ENCODE measurements at places on chromosomes 1 and 21.

- DNase-seq = no peak
Observed at GRCh38 chr1:93739472-93739871, 57.8 kb upstream of the BCAR3 start.

DNA sequence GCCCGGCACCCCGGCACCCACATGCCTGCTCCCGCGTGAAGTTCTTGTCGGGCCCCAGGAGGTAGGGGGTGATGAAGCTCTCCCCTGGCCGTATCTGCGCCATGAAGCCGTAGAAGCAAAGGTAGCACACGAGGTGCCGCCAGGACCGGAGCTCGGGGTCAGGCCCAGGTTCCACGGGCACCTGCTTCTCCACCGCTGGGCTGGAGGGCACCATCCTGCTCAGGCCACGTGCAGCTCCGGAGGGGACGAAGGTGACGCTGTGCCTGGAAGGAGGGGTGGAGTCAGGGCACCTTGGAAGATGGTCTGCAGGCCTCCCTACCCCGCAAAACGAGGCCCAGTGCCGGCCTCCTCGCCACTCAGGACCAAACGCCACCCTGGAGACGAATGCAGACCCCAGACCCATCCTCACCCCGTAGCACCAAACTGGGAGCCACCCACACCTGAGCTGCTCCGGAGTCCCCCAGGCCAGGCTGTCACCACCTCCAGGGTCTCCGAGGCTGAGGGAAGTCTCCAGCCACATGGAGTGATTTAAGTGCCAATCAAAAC is 4.4 kb downstream of the SLC19A1 start:
- DNase-seq = no peak

DNA sequence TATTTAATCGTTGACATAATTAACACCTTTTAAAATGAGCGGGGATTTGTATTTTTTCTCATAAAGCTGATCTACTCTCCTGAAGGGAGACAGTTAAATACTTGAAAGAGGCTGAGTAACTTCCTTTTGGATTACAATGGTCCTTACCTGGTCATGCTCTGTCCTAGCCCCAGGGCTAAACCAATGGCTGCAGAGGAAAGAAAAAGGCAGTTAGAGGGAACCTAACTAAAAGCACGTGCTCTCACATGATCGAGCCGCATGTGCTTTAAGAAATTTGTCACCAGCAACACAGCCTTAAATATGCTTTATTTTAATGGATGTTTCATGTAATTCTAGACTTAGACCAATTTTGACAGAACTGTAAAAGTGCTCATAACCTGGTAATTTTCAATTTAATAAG is 132.7 kb downstream of the GPATCH2 start:
- DNase-seq = no peak

GRCh38 chr1:73674945-73675561 is 522.9 kb downstream of the LRRIQ3 start:
- no peak for DNase-seq

DNA sequence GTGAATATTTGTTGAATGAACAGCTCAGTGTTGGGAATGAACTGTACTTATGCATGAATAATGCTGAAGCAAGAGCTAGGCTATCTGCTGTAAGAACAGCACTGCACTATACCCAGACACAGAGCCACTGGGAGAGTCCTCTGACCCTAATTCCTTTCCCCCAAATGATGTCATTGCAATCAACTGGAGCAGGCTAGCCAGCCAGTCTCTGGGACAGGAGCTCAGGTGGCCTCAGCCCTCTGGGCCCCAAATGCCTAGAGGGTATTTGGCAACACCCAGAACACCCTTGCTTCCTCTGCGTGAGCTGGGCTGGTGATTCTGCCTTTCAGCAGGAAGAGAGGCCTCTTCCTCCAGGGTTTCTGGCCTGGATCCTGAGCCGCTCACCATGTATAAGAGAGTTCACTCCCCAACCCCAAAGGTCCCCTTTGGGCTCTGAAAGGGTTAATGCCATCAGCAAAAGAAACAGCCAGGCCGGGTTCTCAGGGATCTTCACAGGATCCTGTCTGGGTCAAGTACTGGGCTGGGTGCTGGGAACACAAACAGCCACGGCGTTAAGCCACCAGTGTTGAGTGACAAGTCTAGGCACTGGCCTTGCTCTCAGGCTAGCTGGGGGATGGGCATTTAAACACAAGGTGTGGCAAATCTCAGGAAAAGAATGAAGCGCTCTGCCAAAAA is 3.7 kb upstream of the PADI4 start:
- no peak for DNase-seq

- no peak for DNase-seq
Observed at GRCh38 chr1:245528258-245528635, 373.5 kb downstream of the KIF26B start.

GRCh38 chr1:41898191-41898713 is 20.5 kb downstream of the HIVEP3 start:
- DNase-seq = no peak

- DNase-seq = no peak
Observed at GRCh38 chr21:45012662-45013259, 61.6 kb upstream of the ADARB1 start.

DNA sequence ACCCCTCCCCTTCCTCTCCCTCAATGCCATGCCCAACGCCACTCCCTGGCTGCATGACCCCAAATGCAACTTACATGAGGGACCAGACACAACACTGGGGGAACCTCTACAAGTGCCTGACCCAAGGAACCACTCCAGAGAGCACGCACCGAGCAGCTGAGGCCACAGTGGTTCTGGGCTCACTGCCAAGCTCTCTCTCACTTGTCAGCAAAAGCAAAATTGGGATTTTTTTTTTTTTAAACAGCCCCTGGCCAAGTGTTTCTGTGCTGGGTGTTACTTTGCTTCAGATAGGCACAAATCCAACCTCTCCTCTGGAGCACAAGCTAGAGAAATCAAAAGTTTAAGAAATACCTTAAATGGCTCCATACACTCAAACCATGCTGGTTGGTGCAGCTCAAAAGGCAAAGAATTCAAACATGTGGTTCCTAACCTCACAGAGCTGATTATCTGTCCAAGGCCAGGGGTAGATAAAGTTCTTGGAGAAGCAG is 363.0 kb downstream of the SETD4 start:
- no peak for DNase-seq

- DNase-seq = no peak
Observed at GRCh38 chr21:27493542-27493941, 526.7 kb upstream of the ADAMTS5 start.

- DNase-seq = no peak
Observed at GRCh38 chr1:112527266-112528010, 18.7 kb downstream of the WNT2B start.

- no peak for DNase-seq
Observed at GRCh38 chr1:179217943-179218507, 11.5 kb downstream of the ABL2 start.

DNA sequence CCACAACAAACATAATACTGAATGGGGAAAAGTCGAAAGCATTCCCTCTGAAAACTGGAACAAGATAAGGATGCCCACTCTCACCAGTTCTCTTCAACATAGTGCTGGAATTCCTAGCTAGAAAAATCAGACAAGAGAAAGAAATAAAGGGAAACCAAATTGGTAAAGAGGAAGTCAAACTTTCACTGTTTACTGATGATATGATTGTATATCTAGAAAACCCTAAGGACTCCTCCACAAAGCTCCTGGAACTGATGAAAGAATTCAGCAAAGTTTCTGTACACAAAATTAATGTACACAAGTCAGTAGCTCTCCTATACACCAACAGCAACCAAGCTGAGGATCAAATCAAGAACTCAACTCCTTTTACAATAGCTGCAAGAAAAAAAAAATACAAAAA is 6.9 kb upstream of the F13B start:
- DNase-seq = no peak

- DNase-seq = no peak
Observed at GRCh38 chr1:74534241-74534640, 21.8 kb upstream of the LRRC53 start.

GRCh38 chr1:230174041-230174440 is 107.0 kb downstream of the GALNT2 start:
- DNase-seq = no peak

GRCh38 chr21:40667967-40668366 is 179.0 kb downstream of the DSCAM start:
- no peak for DNase-seq

- DNase-seq = no peak
Observed at GRCh38 chr1:99559166-99559565, 86.7 kb upstream of the PALMD start.

DNA sequence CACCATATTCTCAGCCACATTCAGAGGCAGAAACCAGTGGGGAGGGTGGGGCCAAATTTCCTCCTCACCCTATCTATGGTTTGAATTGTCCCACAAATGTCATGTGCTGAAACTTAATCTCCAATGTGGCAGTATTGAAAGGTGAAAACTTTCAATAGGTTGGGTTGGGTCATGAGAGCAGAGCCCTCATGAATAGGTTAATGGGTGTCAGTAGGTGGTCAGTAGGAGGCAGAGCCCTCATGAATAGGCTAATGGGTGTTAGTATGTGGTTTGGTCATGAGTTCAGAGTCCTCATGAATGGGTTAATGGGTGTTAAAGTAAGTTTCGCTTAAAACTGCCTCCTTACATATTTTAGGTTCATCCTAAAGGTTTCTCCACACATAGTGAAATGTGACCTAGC is 170.0 kb downstream of the FCRL5 start:
- DNase-seq = no peak

- no peak for DNase-seq
Observed at GRCh38 chr1:110606657-110607535, 738 bp upstream of the KCNA2 start.

DNA sequence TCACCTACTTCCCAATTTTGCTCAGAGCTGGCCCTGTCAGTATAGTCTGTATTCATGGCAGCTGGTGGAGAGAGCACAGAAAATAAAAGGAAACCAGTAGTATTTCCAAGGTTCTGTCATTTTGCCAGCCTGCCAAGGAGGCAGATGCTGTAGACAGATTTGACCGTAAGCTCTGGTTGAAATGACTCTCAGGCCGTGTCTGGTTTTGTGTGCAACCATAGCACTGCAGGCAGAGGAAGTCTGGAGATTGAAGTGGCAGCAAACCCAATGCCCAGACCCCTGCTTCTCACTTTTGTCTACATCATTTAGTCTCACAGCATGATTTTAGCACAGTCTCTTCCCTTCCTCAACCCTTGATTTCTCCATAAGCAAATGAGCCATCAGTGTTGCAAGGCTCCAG is 291.7 kb downstream of the PAPPA2 start:
- DNase-seq = no peak

DNA sequence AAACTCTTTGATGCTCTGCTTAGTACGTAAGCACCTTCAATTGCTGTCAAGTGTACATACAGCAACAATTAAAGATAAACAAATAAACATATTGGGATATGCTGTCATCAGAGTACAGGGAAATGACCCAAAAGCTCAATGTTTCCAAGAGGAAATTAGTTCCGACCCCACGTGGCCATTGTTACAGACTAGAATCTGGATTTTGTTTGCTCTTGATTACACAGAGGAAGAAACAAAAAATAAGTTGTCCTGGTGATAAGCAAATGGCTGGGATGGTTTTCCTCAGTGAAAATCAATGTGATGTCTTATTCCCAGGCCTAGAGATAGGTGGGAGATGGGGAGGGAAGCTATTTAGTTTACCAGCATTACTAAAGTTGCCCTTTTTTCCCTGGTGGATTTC is 113.0 kb upstream of the UBE2U start:
- DNase-seq = no peak

DNA sequence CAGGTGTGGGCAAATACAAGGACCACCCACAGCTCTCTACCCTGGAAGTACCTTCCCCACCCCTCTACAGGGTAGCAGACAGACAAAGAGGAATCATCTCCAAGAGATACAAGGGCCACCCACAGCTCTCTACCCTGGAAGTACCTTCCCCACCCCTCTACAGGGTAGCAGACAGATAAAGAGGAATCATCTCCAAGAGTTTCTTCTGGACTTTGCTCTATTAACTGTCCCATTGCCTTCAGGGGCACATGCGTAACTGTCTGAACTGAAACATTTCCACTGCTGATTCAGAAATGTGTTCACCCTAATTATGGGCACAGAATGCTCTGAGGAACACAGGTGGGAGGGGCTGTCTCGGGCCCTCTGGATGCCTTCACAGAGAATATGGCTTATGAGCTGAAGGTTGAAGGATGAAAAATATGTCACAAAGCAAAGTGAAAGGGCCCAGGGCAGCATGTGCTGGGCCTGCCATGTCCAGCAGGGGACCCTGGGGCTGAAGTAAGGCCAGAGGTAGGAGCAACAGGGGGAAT is 43.9 kb downstream of the ZNF281 start:
- DNase-seq = no peak

DNA sequence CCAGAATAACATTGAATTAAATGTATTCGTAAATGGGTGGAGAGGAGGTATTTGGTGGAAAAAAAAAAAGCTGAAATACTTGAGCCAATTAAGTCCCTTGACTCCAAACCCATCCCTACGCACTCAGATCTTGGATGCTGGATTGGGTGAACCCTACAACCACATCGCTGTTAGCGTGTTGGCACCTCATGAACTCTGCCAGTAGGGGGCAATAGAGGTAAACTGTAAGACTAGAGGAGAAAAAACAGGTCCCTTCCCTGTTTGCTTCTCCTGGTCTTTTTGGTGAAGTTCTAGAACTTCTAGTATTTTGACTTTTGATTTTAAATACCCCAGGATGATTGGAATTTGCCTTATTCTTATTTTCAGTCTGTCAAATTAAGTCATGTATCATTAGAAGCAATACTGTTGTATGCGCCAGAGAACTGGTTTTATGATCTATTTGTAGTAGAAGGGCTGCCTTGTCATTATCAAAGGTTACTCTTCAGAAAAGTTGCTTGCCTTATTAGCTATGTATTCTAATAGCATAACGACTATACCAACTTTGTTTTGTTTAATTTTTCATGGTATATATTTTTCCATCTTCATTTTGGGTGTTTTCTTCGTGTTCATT is 1.9 kb upstream of the OR13G1 start:
- no peak for DNase-seq

DNA sequence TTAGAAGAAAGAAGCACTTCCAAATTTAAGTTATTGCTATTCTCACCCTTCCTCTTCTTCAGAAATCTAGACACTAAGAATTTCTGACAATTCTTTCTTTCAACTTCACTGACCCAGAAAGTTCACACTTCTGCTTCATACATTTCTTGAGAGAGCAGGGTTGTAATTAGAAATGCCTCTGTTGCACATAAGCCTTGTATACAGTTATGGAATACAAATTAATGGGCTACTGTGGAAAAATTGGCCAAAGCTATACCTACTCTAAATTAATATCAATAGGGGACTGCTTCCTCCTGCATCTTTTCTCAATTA is 1.5 kb downstream of the TNFSF18 start:
- DNase-seq = no peak

DNA sequence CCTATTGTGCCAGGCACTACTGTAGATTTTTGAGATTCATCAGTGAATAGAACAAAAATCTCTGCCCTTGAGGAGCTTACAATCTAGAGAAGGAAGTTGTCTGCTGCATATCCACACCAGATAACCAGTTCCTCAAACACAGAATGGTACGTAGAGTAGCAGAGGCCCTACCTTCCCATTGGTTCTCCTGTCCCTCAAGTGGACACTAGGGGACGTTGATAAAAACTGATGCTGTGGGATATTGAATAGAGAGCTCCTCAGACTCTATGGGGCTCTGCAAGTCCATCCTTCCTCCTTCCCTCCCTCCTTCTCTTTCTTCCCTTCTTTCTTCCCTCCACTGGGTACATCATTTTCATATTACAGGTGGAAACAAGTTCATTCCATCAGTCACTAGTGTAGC is 371.3 kb downstream of the PBX1 start:
- no peak for DNase-seq

Data from thoracic aorta (tissue), 2 donors.